ENCODE measurements at places on chromosomes 2 and 18.

- DNase-seq, result no peak
Measured at GRCh38 chr2:8142461-8142860, 539.4 kb upstream of the ID2 start.

DNA sequence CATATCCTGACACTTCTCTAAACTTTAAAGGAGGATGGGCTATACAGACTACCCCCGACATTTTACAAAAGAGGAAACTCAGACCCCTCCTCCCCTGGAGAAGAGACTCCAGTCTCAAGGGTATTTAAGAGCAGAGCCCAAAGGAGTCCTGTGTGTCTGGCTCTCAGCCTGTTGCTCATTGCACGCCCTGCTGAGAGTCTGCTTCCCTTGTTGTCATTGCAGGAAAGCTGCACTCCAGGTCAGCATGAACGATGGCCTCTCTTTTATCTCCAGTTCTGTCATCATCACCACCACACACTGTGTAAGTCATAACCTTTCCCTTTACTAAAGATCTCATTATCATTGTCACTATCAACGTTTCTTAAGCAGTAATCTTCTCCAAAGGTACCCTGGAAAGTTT is 111.4 kb downstream of the ANTXR1 start:
- DNase-seq, result no peak

DNA sequence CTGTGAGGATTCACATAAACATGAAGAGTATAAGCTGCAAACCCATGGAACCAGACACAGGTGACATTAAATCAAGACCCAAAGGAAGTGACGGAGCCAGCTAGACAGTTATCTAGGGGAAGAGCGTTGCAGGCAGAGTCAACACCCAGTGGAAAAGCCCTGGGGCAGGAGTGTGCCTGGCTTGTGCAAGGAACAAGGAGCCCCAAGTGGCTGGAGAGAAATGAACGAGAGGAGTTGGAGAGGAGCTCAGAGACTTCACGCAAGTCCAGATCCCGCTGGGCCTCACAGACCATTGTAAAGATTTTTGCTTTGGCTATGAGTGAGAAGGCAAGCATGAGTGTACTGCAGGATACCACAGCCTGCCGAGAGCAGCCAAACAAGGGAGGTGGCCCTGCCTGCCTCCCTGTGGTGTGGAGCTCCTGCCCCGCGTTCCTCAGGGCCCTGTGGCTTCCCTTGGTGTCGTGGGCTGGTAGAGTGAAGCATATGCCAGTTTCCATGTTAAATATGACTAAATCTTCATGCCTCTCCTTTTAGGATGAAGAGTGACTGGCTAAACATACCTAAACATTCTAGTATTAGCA is 88.2 kb downstream of the SP3 start:
- DNase-seq, result no peak

DNA sequence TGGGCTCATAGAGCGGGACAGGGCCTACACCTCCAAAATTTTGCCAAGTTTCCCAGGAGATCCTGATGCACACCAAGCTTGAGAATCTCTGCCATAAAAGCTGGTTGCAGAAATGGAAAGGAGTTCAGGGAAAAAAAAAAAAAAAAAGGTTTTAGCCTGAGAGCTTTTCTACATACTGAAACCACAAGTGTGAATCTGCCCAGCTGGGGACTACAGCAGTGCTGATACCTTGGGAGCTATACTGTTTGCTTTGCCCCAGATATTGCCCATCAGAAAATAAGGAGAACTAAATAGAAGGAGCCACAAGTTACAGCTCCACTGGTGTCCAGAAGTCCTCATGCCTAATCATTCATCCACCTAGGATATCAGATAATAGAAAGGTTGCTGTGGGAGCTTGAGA is 38.4 kb upstream of the NCKAP5 start:
- no peak for DNase-seq

- DNase-seq, result no peak
Measured at GRCh38 chr2:149513461-149513860, 74.1 kb downstream of the MMADHC start.

DNA sequence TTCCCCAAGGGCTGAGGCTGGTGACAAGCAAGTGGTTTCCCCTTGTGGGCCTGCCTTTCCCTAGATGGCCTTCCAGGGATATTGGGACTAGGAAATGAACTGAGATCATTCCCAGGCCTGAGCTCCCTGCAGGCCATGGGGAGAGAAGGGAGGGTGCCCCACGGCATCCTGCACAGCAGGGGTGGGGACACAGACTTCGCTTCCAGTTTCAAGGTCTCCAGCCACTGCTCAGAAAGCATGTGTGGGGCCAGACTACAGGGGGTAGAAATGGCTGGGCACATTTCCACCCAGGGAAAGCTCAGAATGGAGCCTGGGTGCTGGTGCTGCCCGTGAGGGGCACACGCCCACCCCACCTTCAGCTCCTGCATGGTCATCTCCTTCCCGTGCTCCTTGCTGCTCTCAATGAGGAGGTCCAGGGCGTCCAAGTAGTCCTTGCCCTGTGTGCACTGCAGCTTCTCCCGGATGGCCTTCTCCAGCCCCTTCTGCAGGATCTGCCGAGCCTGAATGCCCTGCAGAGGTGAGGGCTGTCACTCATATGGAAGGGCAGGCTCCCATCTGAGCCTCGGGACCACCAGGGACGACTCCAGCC is 13.2 kb downstream of the CYP26B1 start:
- no peak for DNase-seq

GRCh38 chr2:176553685-176554100 is 284.5 kb downstream of the MTX2 start:
- peak; percentile 78 for DNase-seq

GRCh38 chr2:238021327-238021726 is 39.5 kb upstream of the SCLY start:
- no peak for DNase-seq

DNA sequence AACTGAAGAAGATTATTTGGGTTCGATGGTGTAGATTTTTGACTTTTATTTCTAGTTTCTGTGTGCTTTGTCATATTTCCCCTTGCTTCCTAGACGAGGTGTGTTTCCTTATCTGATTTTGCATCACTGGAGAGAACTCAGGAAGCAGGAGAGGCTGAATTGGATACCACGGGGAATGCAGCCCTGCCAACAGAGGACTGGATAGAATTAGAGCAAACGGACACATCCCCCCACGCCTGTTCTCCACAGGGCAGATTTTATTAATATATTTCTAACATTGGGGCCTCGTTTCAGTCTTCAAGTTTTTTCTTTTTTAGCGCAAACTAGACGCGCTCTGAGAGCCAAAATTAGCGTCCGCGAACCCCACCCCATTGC is 678 bp upstream of the VAPA start:
- no peak for DNase-seq

DNA sequence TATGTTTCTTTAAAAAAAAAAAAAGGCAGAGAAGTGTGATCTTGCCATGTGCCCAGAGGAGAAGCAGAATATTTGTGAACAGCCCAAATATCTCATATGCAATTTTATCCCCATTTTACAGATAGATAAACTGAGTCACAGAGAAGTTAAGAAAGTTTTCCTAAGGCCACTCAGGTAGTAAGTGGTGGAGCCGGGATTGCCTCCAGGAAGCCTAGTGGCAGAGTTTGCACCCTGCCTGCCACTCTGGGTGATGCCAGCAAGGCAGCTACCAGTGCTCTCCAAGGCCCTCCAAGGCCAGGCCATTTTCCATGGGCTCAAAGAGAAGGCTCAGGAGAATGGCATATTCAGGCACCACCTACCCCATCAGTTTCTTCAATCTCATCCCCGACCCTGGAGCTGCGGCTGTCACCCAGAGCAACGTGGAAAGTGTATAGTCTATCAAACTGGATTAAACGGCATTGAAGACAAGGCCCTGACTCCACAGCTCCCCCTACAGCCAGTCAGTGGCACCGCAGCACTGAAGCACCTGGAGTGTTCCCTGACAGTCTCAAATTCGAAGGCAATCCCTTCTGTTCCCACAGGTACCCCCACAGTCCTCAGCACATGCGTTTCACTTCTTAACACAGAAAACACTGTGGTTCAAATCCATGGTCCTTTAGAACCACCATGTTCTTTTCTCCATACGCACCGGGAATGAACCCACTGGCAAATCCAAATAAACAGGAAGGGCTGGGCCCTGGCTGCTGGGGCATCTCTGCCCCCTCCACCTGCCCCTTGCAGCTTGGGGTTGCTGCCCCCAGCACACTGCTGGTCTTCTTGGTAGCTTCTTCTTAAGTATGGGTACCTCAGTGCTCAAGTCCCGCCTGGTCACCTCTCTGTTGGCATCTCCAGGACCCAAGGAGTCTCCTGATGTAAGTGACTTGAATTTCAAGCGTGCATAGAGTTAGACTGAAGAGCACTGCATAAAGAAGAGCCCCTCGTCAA is 175.3 kb downstream of the INHBB start:
- peak; percentile 5 for DNase-seq

GRCh38 chr2:184780944-184781343 is 182.6 kb downstream of the ZNF804A start:
- no peak for DNase-seq

DNA sequence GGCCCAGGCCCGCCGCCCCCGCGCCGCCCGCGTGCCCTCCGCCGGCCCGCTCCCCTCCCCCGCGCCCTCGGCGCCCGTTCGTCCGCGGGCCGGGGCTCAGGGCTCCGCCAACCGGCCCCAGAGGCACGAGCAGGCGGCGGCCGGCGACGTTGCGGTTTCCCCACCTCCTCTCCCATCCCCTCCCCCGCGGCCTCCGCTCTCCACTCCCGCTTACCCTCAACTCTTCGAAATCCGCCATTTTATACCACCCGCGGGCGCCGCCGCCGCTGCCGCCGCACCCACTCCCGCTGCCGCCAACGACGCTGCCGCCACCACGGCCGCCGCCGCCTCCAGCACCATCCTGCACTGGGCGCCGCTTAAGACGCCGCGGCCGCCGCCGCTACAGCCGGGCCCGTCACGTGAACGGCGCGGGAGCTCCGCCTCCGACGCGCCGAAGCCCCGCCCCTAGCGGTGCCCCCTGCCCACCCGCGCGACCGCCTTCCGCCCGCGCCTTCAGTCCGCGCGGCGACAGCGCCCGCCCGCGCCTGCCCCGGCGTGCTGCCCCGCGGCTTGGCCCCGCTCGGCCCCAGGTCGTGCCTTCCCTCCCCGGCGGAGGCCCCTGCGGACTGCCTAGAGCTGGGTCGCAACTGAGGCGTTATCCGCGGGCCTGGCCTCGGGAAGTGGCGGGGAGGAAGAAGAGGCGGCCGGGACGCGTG is at the start of the genes KATNAL2 and PIAS2:
TSS of gene KATNAL2 (plus strand) at position 495 of the 695 bp plus-strand sequence. CDS start 29,271 bp downstream, outside the sequence.
TSS of gene PIAS2 (minus strand) at position 400 of the 695 bp plus-strand sequence. CDS start at position 238, 162 bp downstream.
- peak; percentile 85 for DNase-seq

DNA sequence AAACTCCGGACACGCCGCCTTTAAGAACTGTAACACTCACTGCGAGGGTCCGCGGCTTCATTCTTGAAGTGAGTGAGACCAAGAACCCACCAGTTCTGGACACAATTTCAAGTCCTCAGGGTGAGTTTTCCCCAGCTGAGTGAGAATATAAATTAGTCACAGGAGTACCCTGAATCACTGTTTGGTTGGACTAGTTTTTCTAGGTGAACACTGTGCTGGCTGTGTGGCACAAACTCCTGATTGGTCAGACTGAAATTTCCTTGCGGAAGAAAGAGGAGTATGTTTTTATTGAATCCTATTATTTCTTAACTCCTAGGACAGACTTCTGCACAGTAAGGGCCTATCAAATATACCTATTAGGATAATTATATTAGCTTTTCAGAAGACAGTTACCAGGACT is 288.1 kb upstream of the UBE2E3 start:
- no peak for DNase-seq

GRCh38 chr2:153354377-153354776 is 124.2 kb downstream of the RPRM start:
- DNase-seq, result no peak

GRCh38 chr2:174524527-174524926 is 37.7 kb upstream of the GPR155 start:
- DNase-seq, result no peak

Measured in NCI-H1105 treated with DMSO at 0.1 percent for 48 hours (cell line).